CD4-positive, alpha-beta T cell treated with Interferon alpha-2 for 1 hour (primary cell): ENCODE measurements at places on chromosomes 2 and 18.
A peak's percentile ranks its signal among the peaks of the same experiment; 100 is the strongest.

DNA sequence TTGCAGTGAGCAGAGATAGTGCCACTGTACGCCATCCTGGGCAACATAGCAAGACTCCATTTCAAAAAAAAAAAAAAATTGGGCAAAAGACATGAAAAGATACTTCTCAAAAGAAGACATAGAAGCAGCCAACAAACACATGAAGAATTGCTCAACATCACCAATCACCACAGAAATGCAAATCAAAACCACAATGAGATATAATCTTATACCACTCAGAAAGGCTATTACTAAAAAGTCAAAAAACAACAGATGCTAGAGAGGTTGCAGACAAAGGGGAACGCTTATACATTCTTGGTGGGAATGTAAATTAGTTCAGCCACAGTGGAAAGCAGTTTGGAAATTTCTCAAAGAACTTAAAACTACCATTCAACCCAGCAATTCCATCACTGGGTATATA lies 43.1 kb upstream of the CHAC2 start:
- no peak for DNase-seq

GRCh38 chr2:18910843-18911242 lies 321.5 kb upstream of the NT5C1B start:
- no peak for DNase-seq

- no peak for DNase-seq
Observed at GRCh38 chr18:45976566-45976965, 9.4 kb upstream of the EPG5 start.

DNA sequence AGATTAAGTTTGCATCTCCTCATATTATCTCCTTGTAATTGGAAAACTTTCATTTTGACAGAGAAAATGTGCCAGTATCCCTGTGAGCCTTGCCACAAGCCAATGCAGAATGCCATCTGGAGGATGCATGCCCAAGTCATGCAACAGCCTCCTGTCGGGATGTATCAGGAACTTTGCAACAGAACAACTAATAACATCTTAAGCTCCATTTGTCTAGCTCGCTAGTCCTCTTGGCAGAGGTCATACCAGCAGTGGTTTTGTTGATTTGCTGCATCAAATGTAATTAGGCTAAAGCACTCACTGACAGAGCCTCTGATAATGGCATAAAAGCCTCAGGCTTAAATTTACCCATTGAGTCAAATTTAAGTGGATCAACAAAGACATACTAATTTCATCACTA lies 125.8 kb downstream of the UBE2E3 start:
- DNase-seq = no peak

GRCh38 chr18:58970943-58971790 lies 106.5 kb downstream of the ZNF532 start:
- DNase-seq = no peak

DNA sequence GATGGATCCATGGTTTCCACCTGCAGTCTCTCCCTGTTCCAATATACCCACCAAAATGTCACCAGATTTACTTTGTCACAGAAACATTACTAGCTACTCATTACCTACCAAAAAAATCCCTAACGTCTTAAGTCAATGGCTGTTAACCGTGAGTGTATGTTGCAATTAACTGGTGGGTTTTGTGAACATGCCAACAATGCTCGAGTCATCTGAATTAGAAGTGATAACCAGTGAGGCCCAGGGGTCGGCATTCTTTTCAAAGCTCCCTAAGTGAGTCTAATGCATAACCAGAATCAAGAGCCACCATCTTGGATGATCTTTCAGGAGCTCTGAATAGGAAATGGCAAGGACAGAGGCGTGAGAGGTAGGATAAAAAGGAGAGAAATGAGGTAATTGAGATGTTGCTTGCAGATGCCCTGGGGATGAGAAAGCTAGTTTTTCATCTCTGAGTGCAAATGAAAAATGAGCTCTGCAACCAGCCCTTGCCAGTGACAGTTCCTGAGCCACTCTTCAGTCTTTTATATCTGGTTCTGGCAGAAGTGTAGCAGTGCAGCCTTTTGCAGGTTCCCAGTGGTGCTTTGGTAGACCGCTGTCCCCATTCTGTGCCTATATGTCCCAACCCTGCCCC lies 130.0 kb upstream of the RND3 start:
- no peak for DNase-seq

- DNase-seq = no peak
Observed at GRCh38 chr2:106546391-106546990, 59.3 kb downstream of the CD8B2 start.

GRCh38 chr2:200470230-200470629 lies 39.6 kb downstream of the KCTD18 start:
- DNase-seq = no peak

GRCh38 chr2:72146347-72147302 lies 1.0 kb downstream of the CYP26B1 start:
- no peak for DNase-seq

DNA sequence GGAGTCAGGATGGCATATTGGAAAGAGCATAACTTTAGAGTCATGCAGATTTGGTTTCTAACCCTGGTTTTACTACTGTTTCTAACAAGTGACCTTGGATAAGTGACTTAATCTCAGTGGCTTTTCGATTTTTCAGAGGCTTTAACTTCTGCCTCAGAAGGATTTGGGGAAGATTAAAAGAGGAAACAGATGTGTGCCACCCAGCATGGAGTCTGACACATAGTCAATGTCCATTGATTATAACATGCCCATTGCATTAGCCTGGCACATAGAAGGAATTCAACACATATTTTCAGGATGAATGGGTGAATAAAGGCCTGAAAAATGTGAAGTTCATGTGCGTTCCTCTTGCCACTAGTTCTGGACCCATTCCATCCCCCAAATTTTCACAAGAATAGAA lies 438.2 kb downstream of the EPHA4 start:
- DNase-seq = no peak

DNA sequence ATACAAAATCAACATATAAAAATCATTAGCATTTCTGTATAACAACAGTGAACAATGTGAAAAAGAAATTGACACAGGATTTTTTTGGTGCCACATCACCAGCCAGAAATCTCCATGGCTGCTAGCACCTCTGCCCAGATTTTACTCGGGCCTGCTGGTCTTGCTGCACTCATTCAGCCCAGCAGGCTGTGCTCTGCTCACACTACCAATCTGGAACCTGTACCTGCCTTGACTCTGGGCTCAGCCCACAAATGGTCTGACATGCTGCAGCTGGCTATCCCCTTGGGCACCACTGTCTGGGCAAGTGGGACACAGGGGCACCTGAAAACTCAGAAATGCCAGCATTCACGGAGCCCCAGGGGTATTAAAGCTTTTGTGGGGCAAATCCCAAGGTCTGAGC lies 392.5 kb upstream of the NRXN1 start:
- no peak for DNase-seq

- no peak for DNase-seq
Observed at GRCh38 chr2:237222178-237222577, 136.5 kb downstream of the COPS8 start.

DNA sequence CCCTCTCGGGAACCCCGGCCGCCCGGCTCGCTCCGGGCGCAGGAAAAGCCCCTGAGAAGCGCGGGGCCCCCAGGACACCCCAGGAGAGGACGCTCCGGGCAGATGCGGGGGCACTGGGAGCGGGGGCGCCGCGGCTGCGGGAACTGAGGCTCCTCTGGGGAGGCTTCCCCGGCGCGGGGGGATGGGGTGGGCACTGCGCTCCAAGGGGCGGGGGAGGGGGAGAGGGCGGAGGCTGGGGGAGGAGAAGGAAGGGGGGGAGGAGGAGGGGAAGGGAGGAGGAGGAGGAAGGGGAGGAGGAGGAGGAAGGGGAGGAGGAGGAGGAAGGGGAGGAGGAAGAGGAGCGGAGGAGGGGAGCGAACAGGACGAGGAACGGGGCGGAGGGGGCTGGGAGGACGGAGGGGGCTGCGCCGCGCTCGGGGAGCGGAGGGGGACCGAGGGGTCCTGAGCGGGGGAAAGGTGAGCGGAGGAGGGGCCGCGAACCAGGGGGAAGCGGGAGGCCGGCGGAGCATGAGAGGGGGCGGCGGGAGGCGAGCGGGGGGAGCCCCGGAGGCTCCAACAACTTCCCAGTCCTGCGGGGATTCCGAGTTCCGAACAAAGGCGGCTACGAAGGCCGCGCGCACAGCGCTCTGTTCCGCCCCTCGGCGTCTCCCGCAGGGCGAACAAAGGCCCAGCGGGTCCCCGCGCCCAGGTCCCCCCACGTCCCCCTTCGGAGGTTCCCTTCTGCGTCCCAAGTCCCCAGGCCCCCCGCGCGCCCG lies 742 bp downstream of the PXDN start:
- no peak for DNase-seq

DNA sequence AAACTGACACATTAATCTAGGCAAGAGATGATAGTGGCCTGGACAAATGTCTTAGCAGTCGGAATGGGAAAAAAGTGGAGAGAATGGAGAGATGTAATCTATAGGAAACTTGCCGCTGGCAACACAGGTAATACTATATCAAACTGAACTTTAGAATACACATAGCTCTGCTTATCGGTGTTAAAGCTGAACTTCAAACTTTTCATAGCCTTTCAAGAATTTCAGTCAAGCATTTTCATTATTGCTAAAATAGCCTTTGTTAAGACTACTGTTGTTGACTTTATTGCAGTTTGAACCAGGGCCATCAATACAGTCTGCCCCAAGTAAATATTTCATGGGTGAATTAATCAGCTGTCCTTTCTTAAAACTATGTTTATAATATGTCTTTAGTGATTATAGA lies 12.9 kb upstream of the CHST9 start:
- no peak for DNase-seq

GRCh38 chr18:79733986-79734770 lies 54.6 kb downstream of the CTDP1 start:
- no peak for DNase-seq

DNA sequence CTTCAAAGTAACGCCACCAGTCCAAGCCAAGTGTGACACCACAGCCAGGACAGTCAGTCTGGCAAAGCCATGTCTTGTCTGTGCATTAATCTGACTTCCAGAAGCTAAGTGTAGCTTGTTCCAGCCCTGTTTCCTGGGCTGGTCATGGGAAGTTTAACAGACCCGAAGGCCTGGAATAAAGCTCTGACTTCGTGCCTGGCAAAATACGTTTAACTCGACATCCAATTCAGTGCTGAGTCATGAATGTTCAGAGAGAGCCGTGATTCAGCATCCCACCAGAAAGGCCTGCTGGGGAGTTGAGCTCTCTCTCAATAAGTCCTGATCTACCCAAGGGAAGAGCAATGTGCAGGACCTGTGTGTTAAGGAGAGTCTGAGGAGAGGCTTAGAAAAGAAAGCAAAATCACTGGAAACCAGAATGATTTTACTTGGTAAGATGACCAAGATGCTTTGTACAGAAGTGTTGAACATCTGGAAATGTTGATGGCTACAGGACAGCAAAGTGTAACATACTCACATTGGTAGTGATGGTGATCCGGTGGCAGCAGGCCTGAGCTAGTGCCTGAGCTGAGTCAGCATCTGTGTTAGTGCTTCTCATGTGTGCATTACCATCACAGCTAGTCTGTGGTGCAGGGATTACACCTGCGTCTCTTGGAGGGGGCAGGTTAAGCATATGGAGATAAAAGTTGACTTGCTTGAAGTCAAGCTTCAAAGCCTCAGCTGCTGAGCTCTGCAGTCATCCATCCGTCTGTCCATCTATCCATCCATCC lies 743.7 kb upstream of the HS6ST1 start:
- DNase-seq = no peak

GRCh38 chr2:23220513-23221094 lies 164.4 kb upstream of the KLHL29 start:
- no peak for DNase-seq

DNA sequence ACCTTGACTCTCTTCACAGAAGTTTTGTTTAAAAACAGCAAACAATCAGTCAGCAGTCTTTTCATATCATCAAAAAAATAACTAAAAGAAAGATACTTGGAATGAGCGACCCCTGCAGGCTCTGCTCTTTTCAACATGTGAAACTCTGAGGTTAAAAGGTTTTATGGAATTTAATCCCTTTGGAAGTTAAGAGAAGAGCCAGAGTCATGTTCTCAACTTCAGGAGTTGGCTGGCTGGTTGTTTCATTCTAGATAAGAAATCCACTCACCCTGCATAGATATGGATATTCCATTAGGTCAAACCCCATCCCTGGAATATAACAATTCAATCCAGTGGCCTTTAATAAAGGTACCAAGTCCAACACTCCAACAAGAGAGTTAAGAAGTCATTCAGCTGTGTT lies 115.6 kb upstream of the RMDN2 start:
- peak; percentile 31 for DNase-seq

DNA sequence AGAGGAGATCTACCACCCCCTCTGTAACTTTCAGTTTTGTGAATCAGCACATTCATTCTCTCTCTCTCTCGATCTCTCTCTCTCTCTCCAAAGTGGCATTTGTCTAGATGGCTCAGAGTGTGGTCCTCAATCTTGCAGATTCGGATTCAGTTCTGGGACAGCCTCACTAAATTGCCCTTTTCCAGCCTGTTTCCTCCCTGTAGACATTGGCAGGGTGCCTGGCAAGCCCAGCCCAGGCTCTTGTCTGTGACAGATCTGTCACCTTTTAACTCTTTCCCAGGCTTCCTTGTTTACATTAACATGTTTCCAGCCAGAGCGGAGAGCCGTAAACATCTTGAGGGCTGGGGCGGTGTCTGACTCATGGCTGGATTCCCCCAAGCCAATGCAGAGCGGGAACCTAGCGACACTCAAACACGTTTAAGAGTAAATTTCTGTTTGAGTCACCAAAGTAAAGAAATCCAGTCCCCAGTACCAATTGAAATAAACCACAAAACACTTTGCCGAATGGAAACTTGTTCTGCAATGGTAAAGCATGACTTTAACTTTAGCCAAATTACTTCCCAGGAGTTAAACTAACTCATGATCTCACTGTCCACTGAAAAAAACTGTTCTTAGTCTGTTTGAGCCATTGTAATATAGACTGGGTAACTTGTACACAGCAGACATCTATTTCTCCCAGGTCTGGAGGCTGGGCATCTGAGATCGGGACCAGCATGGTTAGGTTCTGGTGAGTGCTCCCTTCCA lies 6.6 kb upstream of the CYP27C1 start:
- no peak for DNase-seq

DNA sequence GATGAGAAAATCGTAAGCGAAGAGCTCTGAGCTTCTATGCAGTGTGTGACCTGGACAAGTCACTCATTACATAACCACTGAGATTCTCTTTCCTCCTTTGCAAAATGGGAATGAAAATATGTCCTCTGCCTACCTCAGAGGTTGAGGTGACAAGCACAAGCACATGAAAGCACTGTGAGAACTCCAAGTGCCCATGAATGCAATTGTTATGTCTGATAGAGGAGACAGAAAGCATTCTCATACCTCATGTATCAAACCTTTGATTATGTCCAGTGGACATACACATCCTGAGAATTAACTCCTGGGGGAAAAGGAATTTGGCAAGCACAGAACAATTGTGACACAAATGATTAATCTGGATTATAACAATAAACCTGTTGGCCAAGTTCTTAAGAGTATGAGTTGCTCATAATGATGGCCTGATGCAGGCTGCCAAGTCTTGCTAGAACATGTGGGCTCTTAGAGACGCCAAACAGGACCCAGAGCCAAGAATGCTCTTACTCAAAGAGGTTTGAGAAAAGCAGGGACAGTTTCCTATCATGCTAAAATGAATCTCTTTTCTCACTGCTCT lies 8.5 kb upstream of the RMDN2 start:
- no peak for DNase-seq

- DNase-seq = no peak
Observed at GRCh38 chr2:113918229-113918628, 28.3 kb downstream of the ACTR3 start.

- no peak for DNase-seq
Observed at GRCh38 chr2:126933711-126934091, 35.0 kb downstream of the TEX51 start.

- DNase-seq = no peak
Observed at GRCh38 chr2:238709325-238710025, 138.4 kb upstream of the TWIST2 start.

GRCh38 chr2:240869109-240869955 lies 708 bp downstream of the AGXT start:
- DNase-seq = no peak
